ENCODE measurements at places on chromosomes 1 and 21.
A peak's percentile ranks its signal among the peaks of the same experiment; 100 is the strongest.

- no peak for DNase-seq
Observed at GRCh38 chr1:190259424-190259823, 218.2 kb downstream of the BRINP3 start.

- DNase-seq: no peak
Observed at GRCh38 chr21:34939673-34940331, 109.3 kb downstream of the RUNX1 start.

GRCh38 chr1:162954824-162955223 lies 93.8 kb upstream of the CCDC190 start:
- no peak for DNase-seq

DNA sequence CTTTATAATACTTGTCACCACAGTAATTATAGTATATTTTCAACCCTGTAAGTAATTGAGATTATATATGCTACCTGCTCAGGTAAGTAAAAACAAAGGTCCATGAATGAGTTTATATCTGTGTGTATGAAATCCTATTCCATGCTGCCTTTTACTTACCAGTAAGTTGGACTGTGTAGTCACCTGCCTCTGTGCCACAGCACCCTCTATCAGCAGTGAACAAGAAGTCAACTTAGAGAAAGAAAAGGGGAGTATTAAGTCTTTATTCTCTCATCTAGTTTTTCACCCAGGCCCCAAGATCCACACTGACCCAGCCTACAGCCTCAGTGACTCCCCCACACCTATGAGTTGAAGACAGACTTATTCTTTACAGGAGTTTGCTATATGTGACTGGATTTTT lies 36.9 kb upstream of the IFI16 start:
- no peak for DNase-seq

DNA sequence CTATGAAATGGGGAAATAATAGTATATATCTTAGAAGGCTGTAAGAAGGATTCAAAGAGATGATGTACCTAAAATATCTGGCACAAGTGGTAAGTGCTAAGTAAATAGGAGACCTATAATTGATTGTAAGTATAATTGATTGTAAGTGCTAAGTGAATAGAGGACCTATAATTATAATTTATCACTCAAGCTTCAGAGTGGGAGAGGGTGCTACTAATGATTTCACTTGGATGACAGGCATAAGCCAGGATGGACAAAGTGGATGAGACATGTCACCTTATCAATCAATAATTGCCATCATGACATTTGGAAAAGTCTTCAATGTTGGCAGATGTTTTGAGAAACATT lies 11.2 kb downstream of the RCAN1 start:
- no peak for DNase-seq

GRCh38 chr1:2372551-2373490 lies 18.5 kb downstream of the MORN1 start:
- no peak for DNase-seq

DNA sequence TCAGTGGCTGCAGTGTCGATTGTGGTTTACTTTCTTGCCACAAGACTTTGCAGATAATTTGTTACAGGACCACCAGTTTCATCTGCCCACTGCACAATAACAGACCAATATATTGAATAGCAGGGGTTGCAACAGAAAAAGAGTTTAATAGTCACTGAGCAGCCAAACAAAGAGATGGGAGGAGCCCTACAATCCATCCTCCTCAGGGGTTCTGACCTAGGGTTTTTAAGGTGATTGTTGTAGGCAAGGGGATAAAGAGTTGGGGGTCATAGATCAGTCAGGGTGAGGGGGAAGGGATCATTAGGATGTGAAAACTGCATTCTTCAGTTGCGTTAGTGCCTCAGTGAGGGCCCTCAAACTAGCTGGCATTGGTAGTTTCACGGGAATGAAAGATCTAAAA lies 110.7 kb upstream of the OLFM3 start:
- no peak for DNase-seq

GRCh38 chr1:27360159-27361043 lies 6.4 kb downstream of the MAP3K6 start:
- DNase-seq: peak; percentile 60

DNA sequence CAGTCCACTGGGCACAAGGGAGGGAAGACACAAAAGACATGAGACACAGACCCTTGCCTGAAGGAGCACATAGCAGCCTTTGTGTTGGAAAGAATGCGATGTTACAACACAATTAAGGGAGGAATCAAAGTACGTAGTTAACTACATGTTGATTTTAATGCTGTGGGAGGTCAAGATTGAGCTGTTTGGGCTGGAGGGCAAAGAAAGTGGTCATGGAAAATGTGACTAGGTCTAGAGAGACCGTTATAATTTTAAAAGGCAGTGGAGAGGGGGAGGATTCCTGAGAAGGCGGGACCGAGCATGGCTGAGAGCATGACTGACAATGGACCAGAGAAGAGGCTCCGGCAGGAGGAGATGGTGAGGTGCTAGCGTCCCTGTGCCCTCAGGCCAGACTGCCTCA lies 111.8 kb upstream of the ATP1A1 start:
- no peak for DNase-seq

GRCh38 chr1:32817815-32818786 lies 648 bp downstream of the S100PBP start:
- peak; percentile 35 for DNase-seq

- no peak for DNase-seq
Observed at GRCh38 chr1:94285031-94285654, 47.8 kb upstream of the ARHGAP29 start.

DNA sequence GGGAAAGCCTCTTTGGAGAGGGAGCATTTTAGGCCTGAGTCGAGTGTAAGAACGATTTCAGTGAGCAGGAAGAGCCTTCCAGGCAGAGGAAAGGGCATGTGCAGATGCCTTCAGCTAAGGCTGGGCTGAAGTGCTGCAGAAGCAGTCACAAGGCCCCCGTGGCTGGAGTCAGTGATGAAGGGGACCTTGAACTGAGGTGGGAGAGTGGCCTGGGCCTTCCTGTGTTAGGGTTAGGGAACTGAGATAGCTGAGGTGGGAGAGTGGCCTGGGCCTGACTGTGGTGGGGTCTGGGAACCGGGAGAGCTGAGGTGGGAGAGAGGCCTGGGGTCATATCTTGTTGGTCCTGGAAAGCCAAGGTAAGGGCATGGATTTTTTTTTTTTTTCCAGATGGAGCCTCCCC lies 50.9 kb upstream of the ETV3 start:
- no peak for DNase-seq

DNA sequence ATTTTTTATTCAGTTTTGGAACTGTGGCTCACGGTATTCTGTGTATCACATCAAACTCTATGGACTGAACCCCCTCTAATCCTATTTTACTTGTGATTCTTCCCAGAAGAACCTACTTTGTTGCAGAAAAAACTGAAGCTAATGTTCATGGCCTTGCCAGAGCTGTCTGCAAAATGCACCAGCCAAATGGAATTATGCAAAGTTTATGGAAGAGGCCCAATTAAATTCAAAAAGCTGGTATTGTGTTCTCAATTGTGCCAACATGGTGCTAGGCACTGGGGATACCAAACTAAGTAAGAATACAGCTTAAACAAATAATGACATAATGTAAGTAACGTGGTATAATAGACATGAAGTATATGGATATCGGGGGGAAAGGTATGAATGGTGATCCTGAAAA lies 273.8 kb upstream of the DUSP10 start:
- DNase-seq: no peak

GRCh38 chr1:74280642-74281396 lies 45.6 kb downstream of the TNNI3K start:
- DNase-seq: no peak

- no peak for DNase-seq
Observed at GRCh38 chr1:212600980-212601379, 7.6 kb upstream of the ATF3 start.

DNA sequence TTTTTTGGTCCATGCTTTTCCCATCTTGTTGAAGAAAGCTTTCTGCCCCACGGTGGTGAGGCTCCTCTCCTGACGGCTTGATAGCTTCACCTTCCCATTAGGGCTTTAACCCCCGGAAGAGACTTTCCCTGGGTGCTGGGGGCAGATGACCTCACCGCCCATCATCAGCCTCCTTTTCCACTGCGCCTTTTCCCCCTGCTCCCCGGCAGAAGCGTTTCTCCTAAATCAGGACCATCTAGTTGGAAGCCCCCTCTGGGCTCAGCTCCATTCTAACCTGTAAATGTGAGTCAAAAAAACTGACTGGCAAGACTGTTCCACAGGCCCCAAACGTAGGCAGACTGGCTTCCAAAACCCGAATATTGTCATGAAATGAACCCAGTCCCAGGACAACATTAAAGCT lies 6.7 kb downstream of the POFUT2 start:
- DNase-seq: no peak

GRCh38 chr1:215526147-215526845 lies 40.8 kb upstream of the KCTD3 start:
- DNase-seq: no peak

GRCh38 chr1:246064891-246065290 lies 442.2 kb downstream of the SMYD3 start:
- no peak for DNase-seq

- no peak for DNase-seq
Observed at GRCh38 chr1:43349594-43350306, 9.0 kb upstream of the CDC20 start.

DNA sequence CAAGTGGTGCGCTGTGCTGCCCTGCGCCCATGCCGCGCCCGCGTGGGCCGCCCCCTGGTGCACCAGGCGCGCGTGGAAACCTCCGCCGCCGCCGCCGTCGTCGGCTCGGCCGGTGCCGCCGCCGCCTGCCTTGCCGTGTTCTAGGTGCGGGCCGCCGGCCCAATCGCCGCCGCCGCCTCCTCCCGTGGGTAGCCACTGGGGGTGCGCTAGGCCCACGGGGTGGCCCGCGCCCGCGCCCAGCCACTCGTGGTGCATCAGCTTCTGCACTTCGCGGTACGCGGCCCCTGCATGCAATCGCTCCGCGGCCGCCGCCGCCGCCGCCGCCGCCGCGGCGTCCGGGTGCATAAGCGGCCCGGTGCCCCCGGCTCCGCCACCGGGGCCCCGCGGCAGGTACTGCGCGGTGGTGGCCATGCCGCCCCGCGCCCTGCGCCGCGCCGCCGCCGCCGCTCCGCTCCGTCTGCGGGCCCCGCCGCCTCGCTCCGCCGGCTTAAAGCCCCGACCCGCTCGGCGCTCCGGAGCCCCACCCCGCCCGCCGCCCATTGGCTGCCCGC lies at the start of gene POU3F1:
TSS of gene POU3F1 (minus strand) at position 461 of the 551 bp plus-strand sequence. CDS start at position 411, 50 bp downstream.
- DNase-seq: no peak

DNA sequence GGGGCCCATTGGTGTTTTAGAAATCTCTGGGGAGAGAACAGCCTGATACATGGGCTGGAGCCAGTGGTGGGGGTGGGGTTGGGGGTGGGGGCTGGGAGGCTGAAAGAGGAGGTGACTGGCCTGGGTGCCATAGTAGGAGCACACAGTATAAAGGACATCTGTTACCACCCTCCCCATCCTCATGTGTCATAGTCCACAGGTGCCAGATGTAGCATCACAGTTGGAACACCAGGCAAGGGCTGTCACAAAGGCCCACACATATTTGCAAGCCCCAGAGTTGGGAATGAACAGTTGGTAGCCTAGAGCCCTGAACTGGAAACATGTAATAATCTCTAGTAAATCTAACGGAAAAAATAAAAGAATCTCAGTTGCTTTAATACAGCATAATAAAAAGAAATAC lies 55.1 kb upstream of the CR2 start:
- no peak for DNase-seq

DNA sequence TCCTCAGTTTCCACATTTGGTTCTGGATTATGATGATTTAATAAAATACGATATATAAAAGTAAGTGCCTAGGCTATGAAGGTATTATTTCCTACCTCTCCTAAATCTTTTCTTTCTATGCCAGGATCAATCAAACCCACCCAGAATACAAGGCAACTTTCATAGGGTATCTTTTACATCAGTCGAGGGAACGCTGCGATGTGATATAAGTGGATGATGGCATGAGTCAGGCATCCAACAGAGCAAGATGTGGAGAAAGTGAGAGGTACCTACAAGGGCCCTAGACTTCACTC lies 781 bp downstream of the TTLL7 start:
- no peak for DNase-seq

DNA sequence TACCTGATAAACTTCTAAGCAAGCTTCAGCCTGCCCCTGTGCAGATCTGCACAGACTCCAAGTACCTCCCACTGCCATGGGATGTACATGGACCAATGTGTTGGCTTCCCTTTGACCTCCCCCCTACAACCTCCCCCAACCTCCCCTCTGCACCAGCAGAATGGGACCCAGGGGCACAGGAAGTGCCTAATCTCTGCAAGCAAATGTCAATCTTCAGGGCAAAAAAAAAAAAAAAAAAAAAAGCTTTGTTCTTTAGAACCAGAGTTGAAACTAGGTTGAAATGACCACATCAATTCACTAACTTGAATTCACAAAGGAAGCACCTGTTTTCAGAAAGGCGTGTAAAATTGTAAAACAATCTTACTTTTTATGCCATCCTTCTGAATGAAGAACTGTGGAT lies 53.9 kb upstream of the TIAM1 start:
- no peak for DNase-seq

GRCh38 chr1:203520315-203520714 lies 26.4 kb downstream of the OPTC start:
- no peak for DNase-seq

GRCh38 chr1:44200336-44200735 lies 12.9 kb upstream of the DMAP1 start:
- no peak for DNase-seq

GRCh38 chr1:192602757-192603156 lies 27.2 kb downstream of the RGS1 start:
- no peak for DNase-seq

DNA sequence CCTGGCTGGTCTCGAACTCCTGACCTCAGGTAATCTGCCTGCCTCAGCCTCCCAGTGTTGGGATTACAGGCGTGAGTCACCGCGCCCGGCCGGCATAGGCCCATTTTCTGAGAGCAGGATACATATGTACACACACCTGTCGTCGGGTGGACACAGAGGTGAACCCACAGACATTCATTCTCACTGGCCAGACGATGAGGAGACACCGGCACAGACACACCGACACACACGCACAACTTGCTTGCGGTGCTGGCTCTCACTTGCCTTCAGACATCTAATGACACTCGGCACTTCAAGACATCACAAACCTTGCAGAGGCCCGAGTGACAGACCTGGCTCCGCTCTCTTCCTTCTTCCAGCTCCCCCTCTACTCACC lies 579 bp downstream of the PTCH2 start:
- no peak for DNase-seq

- DNase-seq: no peak
Observed at GRCh38 chr1:172498857-172499256, 34.1 kb upstream of the SUCO start.

GRCh38 chr1:94926126-94926914 lies 590 bp downstream of the CNN3 start:
- DNase-seq: peak; percentile 41

DNA sequence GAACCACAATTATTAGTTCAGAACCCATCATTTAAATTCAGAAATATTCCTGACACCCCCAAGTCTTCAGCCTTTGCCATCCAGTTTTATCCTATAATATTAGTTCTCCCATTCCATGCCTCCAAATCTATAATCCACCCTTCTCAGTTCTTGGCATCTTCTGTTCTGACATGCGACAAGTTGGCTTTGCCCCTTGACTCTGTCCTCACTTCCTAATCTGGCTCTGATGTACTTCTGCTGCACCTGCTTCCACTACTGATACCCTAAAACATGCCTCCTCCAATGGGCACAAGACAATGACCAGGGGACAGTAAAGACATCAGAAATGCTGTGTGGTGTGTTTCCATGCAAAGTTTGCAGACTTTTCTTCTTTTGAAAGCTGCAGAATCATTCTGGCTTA lies 17.1 kb upstream of the FBXO28 start:
- DNase-seq: no peak

Measured in posterior cingulate gyrus (tissue), 11 donors.